IgD-negative memory B cell (primary cell): ENCODE measurements at places on chromosomes 6 and 20. TPM values are rescaled to one million over a fixed set of nuclear protein-coding genes. Genes with fewer than 3 reads are reported as not detected.

APOBEC2 gene
- 0.33 TPM for polyA plus RNA-seq

TAF4 gene
- polyA plus RNA-seq: 3.4 TPM

FAM83B gene
- polyA plus RNA-seq: not detected

TMEM74B gene
- polyA plus RNA-seq: 0.80 TPM

PDE10A gene
- polyA plus RNA-seq: not detected

ADRM1 gene
- polyA plus RNA-seq: 149 TPM

MYB gene
- polyA plus RNA-seq: not detected

RIPOR3 gene
- polyA plus RNA-seq: 3.3 TPM

SPATS1 gene
- polyA plus RNA-seq: not detected

PNPLA1 gene
- polyA plus RNA-seq: 0.19 TPM

IPCEF1 gene
- polyA plus RNA-seq: 2.1 TPM

SLC16A10 gene
- polyA plus RNA-seq: 1.2 TPM

MYCT1 gene
- not detected for polyA plus RNA-seq

KPNA5 gene
- polyA plus RNA-seq: 11.5 TPM

CCDC170 gene
- polyA plus RNA-seq: not detected

TGM3 gene
- polyA plus RNA-seq: not detected

NOTCH4 gene
- 4.9 TPM for polyA plus RNA-seq

GSTA3 gene
- polyA plus RNA-seq: not detected

ZNF334 gene
- polyA plus RNA-seq: not detected

MMP24 gene
- polyA plus RNA-seq: 0.09 TPM

TEAD3 gene
- not detected for polyA plus RNA-seq

DEFB132 gene
- not detected for polyA plus RNA-seq

RTEL1 gene
- polyA plus RNA-seq: 2.6 TPM

RTN4IP1 gene
- 14.2 TPM for polyA plus RNA-seq

SIM1 gene
- polyA plus RNA-seq: not detected

TNF gene
- 6.4 TPM for polyA plus RNA-seq

ZNF512B gene
- 0.30 TPM for polyA plus RNA-seq

BNIP5 gene
- not detected for polyA plus RNA-seq

SYCP2 gene
- 0.56 TPM for polyA plus RNA-seq

ITPA gene
- 49.3 TPM for polyA plus RNA-seq

FNDC11 gene
- 2.5 TPM for polyA plus RNA-seq

TCP11 gene
- not detected for polyA plus RNA-seq

NRM gene
- 56.1 TPM for polyA plus RNA-seq

HTR1B gene
- polyA plus RNA-seq: not detected

ADAM33 gene
- polyA plus RNA-seq: not detected

POPDC3 gene
- not detected for polyA plus RNA-seq

HLA-G gene
- 3.5 TPM for polyA plus RNA-seq

SAMD3 gene
- polyA plus RNA-seq: 7.1 TPM

MCHR2 gene
- not detected for polyA plus RNA-seq

TFAP2C gene
- not detected for polyA plus RNA-seq
